H1 (cell line): ENCODE measurements at places on chromosomes 11 and 22.

DNA sequence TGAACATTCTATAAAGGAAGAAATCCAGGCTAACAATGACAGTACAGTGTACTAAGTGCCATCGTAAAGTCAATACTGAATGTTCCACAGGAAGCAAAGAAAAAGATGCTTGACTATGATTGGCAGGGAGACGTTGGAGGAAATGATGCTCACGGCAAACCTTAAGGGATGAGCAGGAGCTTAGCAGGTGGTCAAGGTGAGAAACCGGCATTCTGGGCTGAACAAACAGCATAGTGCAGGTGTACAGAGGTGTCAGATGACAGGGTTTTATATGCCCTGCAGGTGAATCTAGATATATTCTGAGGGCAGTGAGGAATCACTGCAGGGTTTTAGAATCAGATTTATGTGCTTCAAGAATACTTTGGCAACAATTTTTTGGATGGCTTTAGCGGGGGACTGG, 85.3 kb upstream of the HEPHL1 start:
- H3K4me3 ChIP-seq = no peak overlapping the region
- no peaks in the 10 kb centered on the region for H3K36me3 ChIP-seq
- no peaks in the 10 kb centered on the region for H3K4me1 ChIP-seq
- no peaks in the 10 kb centered on the region for H3K27me3 ChIP-seq

DNA sequence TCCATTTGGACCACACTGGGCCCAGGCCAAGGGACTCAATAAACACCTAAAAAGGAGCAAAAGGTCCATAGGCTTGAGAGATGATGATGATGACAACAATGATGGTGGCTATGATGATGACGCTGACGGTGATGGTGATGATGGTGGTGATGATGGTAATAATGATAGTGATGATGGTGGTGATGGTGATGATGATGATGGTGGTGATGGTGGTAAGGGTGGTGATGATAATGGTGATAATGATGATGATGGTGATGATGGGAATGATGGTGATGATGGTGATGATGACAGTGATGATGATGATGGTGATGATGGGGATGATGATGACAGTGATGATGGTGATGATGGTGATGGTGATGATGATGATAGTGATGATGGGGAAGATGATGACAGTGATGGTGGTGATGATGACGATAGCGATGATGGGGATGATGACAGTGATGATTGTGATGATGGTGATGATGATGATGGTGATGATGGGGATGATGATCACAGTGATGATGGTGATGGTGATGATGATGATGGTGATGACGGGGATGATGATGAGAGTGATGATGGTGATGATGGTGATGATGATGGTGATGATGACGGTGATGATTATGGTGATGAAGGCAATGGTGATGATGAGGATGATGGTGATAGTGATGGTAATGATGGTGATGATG, 7.1 kb upstream of the RASD2 start:
- H3K27ac ChIP-seq = no peak overlapping the region
- no peaks in the 10 kb centered on the region for H3K27me3 ChIP-seq
- peaks cover 5% of the 10 kb centered on the region; the same call in 1 of the 2 replicates for H3K4me1 ChIP-seq
- no peaks in the 10 kb centered on the region for H3K36me3 ChIP-seq

- H3K4me1 ChIP-seq = no peaks in the 10 kb centered on the region
- DNase-seq = no peak
- H3K4me3 ChIP-seq = no peak overlapping the region
- no peaks in the 10 kb centered on the region for H3K36me3 ChIP-seq
- no peak overlapping the region for H3K27ac ChIP-seq
- no peaks in the 10 kb centered on the region for H3K27me3 ChIP-seq
Measured at GRCh38 chr11:4019891-4020290, 74.7 kb upstream of the RRM1 start.

- H3K36me3 ChIP-seq = no peaks in the 10 kb centered on the region
Measured at GRCh38 chr22:44383652-44384562, 71.2 kb upstream of the SHISAL1 start.

DNA sequence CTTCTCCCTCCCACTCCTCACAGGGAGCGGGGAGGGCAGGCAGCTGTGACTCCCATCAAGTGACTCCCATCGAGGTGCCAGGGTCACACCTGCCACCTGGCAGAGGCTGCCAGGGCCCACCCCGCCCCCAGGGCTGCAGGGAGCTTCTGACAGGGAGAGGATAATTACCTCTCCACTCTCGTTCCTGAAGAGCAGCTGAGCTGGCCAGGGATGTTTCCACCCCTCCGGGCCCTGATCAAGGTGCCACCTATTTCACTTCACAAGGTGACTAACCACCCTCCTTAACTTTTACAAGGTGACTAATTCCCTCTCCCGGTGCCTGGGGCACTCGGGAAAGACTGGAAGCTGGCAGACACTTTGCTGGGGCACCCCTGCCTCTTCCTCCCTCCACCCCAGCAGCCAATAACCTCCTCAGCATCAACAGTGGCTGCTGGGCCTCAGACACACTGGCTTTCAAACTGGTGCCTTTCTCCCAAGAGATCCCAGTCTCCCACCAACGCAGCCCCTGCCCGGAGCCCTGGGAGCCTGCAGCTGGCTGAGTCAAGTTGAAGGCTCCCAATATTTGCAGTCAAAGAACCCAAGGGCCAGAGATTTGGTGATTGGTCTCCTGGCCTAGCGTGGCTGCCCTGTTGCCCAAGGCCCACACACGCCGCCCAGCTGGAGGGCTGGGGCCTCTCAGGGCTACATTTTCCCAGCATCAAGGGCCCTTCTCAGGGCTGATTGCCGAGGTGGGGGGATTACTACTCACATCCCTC, 22.0 kb upstream of the MYRF start:
- H3K27ac ChIP-seq = no peak overlapping the region
- H3K27me3 ChIP-seq = no peaks in the 10 kb centered on the region
- H3K4me1 ChIP-seq = no peaks in the 10 kb centered on the region
- no peaks in the 10 kb centered on the region for H3K36me3 ChIP-seq
- no peak overlapping the region for H3K4me3 ChIP-seq
- no peak for DNase-seq

- no peak overlapping the region for H3K27ac ChIP-seq
- H3K4me3 ChIP-seq = no peak overlapping the region
- H3K36me3 ChIP-seq = no peaks in the 10 kb centered on the region
- H3K27me3 ChIP-seq = no peaks in the 10 kb centered on the region
- no peaks in the 10 kb centered on the region for H3K4me1 ChIP-seq
- no peak for DNase-seq
Measured at GRCh38 chr11:86782742-86783141, 17.6 kb upstream of the PRSS23 start.

DNA sequence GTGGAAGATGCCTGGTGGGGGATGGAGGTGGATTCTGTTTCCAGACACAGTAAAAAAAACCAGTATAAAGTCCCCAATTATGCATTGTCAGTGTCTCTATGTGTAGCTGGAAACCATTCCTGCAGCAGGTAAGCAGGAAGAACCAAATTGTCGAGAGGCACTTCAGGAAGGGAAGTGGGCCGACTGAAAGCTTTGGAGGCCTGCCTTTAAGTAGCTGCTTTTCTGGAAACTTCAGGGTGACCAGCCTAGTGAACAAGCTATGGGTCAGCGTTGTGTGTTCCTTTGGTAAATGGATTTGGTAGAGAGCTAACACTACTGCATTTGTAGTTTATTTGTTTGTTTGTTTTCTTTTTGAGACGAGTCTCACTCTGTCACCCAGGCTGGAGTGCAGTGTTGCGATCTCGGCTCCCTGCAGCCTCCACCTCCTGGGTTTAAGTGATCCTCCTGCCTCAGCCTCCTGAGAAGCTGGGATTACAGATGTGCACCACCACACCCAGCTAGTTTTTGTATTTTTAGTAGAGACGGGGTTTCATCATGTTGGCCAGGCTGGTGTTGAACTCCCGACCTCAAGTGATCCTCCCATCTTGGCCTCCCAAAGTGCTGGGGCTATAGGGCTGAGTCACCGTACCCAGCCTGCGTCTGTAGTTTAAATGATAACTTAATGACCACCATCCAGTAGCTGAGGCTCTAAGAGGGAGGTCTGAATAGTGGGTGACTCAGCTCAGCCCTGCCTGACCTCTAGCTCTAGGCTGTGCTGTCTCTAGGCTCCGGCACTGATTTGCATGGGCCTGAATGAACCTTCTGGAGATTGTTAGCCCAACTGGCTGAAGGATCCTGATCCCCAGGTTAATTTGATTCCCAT, 12.8 kb downstream of the PTPRJ start:
- no peak overlapping the region for H3K4me3 ChIP-seq
- DNase-seq = no peak
- peaks cover 16% of the 10 kb centered on the region for H3K4me1 ChIP-seq
- H3K36me3 ChIP-seq = no peaks in the 10 kb centered on the region
- no peak overlapping the region for H3K27ac ChIP-seq

- no peak overlapping the region for H3K4me3 ChIP-seq
- no peaks in the 10 kb centered on the region for H3K27me3 ChIP-seq
- no peaks in the 10 kb centered on the region for H3K4me1 ChIP-seq
- no peak overlapping the region for H3K27ac ChIP-seq
Measured at GRCh38 chr11:83918476-83918875, 632.3 kb upstream of the CCDC90B start.

GRCh38 chr11:134724779-134725140, 312.7 kb upstream of the B3GAT1 start:
- H3K4me1 ChIP-seq = peaks cover 1% of the 10 kb centered on the region; the same call in 1 of the 2 replicates
- no peaks in the 10 kb centered on the region for H3K36me3 ChIP-seq
- no peaks in the 10 kb centered on the region for H3K27me3 ChIP-seq
- no peak overlapping the region for H3K4me3 ChIP-seq
- no peak overlapping the region for H3K27ac ChIP-seq

DNA sequence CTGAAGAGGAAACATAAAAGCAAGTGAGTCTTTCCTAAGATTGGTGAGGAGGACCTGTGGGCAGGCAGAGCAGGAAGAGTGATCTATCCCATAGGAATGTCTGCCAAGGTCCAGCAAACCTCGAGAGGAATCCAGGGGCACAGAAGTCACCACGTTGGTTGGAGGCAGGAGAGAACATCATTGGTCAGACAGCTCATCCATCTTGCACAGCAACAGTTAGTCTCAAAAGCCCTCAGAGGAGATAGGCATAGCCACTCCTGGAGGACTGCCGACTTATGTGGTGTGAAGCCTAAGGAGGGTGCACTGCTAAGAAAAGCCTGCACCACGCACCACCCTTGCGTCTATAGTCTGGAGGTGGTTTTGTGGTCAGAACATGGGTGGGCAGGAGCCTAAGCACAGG, 109.1 kb downstream of the RASSF10 start:
- no peaks in the 10 kb centered on the region for H3K36me3 ChIP-seq
- DNase-seq = no peak

- no peaks in the 10 kb centered on the region for H3K36me3 ChIP-seq
- H3K27ac ChIP-seq = peak overlapping the region; percentile 85; the same call in 1 of the 2 replicates
- no peaks in the 10 kb centered on the region for H3K4me1 ChIP-seq
- H3K4me3 ChIP-seq = peak overlapping the region; percentile 93
- H3K27me3 ChIP-seq = no peaks in the 10 kb centered on the region
Measured at GRCh38 chr11:67119585-67120391, 725 bp downstream of the KDM2A start.

GRCh38 chr11:17927681-17928343, 85.0 kb downstream of the SERGEF start:
- no peaks in the 10 kb centered on the region for H3K27me3 ChIP-seq
- H3K4me1 ChIP-seq = no peaks in the 10 kb centered on the region
- H3K4me3 ChIP-seq = no peak overlapping the region
- no peak for DNase-seq

DNA sequence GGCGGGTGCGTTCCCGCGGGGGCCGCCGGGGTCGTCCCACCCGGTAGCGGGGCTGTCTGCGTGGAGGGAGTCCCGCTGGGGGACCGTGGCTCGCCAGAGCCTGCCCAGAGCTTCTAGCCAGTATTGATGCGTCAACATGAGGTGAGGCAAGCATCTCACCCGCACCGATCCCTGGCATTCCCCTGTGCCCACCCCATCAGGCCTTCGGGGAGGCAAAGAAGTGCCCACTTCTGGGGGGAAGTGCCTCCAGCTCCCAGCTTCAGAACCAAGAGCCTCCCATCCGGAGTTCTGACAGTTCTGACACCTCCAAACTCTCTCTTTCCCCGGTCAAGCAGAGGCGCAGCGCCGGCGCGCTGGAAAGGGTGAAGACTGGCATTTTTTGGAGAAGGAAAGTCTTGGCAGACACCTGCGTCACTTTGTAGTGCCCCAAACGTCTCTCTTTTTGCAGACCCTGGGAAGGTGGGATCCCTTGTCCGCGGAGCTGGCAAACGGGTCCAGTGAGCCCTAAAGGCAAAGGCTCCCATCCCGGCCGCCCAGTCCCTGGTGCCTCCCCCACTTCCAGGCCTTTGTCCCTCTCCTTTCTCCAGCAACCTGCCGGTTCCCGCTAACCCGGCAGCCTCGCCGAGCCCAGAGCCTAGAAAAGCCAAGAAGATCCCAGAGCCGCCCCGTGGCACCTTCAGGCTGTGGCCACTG, 3.2 kb upstream of the PAX6 start:
- no peaks in the 10 kb centered on the region; the same call in 1 of the 2 replicates for H3K36me3 ChIP-seq
- DNase-seq = peak; percentile 73
- H3K4me1 ChIP-seq = peaks cover 50% of the 10 kb centered on the region
- peak overlapping the region; percentile 62 for H3K4me3 ChIP-seq

DNA sequence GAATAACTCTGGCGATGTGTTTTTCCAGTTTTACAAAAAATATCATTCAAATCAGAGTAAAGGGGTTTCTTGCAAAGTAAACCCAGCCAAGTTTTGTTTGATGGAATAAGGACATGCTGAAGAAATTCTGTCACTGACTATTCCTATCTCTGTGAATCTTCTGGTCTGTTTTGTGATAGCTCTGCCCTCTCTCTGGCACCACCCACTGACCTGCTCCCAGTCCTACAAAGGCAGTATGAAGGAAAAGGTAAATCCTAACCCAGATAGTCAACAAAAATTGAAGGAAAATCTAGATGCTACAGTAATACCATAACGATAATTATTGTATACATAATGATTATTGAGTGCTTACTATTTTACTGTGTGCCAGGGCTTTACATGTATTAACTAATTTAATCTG, 76.3 kb upstream of the TP53AIP1 start:
- no peak overlapping the region for H3K27ac ChIP-seq
- no peak for DNase-seq
- H3K36me3 ChIP-seq = no peaks in the 10 kb centered on the region

DNA sequence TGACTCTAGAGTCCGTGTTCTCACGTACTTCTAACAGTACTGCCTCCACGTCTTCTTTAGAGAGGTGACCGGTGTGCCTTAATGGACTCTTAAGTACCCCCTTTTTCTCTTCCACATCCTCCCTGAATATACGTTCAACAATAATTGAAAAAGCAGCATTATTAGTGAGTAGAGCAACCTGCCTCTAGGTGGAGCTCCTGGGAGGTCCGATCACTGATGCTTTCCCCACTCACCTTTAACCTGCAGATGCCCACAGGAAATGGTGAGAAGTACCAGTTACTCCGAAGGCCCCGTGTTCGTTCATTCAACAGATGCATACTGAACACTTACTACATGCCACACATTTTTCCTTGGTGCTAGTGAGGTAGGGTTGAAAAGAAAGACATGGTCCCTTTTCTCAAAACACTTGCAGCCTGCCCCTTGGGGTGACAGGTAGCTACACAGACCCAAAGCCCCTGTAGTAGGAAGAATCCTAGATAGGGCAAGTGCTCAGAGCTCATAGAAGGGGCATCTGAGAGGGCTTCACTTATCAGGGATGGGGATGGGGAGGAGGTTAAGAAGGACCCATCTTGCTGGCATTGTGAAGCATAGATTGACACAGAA, 72.7 kb downstream of the FEZ1 start:
- no peaks in the 10 kb centered on the region for H3K27me3 ChIP-seq
- DNase-seq = no peak
- no peak overlapping the region for H3K27ac ChIP-seq
- no peak overlapping the region for H3K4me3 ChIP-seq
- H3K36me3 ChIP-seq = no peaks in the 10 kb centered on the region
- peaks cover 4% of the 10 kb centered on the region; the same call in 1 of the 2 replicates for H3K4me1 ChIP-seq

GRCh38 chr22:50266994-50267393, 3.2 kb downstream of the MAPK11 start:
- peaks cover 24% of the 10 kb centered on the region for H3K27me3 ChIP-seq
- H3K4me3 ChIP-seq = no peak overlapping the region
- DNase-seq = no peak
- H3K27ac ChIP-seq = no peak overlapping the region
- H3K4me1 ChIP-seq = peaks cover 9% of the 10 kb centered on the region
- no peaks in the 10 kb centered on the region for H3K36me3 ChIP-seq
